ENCODE measurements at places on chromosomes 1 and 21.

- no peak for DNase-seq
These were observed 28.4 kb downstream of the EGLN1 start for GRCh38 chr1:231393668-231394067.

DNA sequence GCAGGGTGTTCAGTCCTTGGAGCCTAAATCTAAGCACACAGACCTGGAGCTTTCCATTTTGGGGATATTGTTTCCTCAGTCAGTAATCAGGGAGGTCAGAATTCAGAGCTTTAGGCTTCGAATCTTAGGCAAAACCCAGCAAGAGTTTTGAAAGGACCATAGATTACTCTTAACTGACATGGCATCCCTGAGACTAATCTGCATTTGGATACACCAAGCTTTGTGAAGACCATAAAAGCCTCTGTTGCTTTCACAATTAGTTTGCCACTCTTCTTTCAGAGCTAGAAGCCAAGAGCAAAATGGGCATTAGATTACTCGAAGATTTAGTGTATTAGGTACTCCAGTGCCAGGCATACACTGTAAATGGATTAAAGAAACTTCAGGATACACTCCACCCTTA lies 131.8 kb upstream of the GREM2 start:
- DNase-seq = no peak

- no peak for DNase-seq
These were observed 1282.6 kb downstream of the NCAM2 start for GRCh38 chr21:22280851-22281250.

DNA sequence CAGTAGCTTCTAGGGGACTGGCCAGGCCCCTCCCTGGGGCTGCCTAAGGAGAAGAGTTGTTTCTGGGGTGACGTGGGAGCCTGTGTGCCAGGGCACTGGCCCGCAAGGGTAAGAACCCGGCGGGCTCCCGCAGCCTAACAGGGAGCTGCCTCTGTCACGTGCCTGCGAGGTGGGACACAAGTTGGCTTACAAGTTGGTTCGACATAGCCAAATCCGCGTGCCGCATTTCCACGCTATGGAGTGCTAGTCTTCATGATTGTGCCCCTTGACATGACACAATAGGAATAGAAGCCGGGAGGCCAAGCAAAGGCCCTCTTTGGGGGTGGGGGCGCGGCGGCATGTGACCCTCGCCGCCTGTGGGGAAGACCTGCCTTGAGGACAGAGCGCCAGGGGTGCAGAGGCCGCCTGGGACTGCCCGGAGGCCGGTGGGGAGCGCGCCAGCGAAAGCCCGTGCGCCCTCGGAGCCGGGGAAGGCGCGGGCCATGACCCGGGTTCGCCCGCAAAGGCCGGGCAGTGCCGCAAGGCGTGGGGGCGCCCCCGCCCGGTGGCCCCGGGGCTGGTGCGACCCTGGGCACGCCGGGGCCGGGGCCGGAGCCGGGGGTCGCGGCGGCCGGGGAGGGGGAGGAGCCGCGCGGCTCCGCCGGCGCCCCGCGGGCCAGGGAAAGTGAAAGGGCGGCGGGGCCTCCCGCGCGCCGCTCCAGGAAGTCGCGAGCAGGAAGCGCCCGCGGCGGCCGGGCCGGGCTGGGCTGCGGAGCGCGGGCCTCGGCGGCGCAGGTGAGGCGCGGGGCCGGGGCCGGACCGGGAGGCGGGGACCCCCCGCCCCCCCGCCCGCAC lies at the start of gene SLC37A1:
TSS of gene SLC37A1 (plus strand) at position 702 of the 834 bp plus-strand sequence. CDS start 4,603 bp downstream, outside the sequence.
- DNase-seq = no peak

- no peak for DNase-seq
These were observed 1.7 kb downstream of the PRRX1 start for GRCh38 chr1:170665629-170666028.

GRCh38 chr1:187226396-187226795 lies 397.6 kb downstream of the PLA2G4A start:
- DNase-seq = peak; percentile 9

- DNase-seq = no peak
These were observed 16.9 kb downstream of the AVPR1B start for GRCh38 chr1:206100226-206100815.

- DNase-seq = no peak
These were observed 12.2 kb downstream of the CFAP410 start for GRCh38 chr21:44326716-44327602.

DNA sequence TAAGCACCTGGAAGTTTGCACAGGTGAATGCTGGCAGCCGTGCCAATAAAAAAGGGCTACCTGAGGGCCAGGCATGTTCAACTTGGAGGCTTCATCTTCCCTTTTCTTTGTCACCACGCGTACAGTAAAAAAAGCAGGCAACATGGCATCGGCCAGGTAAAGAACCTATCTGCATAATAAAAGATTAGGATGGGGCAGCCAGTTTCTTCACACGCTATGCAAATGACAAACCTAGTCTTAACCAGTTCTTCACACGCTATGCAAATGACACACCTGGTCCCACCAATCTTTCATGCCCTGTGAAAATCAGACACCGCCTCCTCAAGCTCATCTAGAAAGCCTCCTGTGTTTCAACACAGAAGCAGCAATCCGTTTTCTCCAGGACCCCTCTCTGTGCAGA lies 413.4 kb downstream of the HLX start:
- no peak for DNase-seq

DNA sequence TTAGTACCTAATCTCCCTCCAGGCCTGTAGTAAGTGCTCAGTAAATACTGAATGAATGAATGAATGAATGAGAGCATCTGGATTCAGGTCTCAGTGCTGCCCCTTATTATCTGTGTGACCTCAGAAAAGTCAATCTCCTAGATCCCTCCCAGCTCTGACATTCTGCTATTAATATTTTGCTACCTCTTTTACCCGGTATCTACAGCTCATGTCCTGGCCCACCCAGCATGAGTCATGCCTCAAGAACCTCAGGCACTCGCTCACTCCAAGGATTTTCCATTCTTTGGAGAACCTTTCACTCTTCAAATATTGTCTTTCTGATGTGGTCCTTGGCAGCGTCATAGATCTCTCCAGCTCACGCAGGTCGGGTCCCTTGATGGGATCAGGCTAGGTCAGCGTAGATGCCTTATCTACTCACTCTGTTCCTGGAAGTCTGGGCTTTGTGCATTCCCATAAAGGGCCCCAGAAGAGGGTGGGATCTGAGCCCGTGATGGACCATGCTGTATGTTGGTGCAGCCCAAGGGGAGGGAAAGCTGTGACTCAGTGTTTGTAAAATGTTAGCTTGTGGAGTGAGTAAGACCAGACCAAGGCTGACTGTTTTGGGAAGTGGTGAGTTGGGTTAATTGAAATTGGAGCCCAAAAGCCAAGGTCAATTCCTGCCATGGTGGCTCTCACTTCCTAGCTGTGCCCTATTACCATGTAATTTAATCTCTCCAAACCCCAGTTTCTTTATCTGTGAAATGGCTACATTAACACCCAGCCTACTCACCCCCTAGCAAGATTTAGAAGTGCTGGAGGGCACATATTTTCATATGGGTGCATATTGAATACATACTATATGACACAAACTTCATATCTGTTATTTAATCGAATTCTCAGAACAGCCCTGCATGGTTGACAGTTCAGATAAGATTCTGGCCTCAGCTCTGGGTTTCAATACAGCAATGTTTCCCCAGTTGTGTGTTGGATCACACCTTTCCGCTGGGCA lies 214.1 kb upstream of the USP24 start:
- DNase-seq = peak; percentile 99

Measured in fibroblast of skin of left quadriceps (primary cell).